EL (cell line): ENCODE measurements at places on chromosomes 5 and 9.

DNA sequence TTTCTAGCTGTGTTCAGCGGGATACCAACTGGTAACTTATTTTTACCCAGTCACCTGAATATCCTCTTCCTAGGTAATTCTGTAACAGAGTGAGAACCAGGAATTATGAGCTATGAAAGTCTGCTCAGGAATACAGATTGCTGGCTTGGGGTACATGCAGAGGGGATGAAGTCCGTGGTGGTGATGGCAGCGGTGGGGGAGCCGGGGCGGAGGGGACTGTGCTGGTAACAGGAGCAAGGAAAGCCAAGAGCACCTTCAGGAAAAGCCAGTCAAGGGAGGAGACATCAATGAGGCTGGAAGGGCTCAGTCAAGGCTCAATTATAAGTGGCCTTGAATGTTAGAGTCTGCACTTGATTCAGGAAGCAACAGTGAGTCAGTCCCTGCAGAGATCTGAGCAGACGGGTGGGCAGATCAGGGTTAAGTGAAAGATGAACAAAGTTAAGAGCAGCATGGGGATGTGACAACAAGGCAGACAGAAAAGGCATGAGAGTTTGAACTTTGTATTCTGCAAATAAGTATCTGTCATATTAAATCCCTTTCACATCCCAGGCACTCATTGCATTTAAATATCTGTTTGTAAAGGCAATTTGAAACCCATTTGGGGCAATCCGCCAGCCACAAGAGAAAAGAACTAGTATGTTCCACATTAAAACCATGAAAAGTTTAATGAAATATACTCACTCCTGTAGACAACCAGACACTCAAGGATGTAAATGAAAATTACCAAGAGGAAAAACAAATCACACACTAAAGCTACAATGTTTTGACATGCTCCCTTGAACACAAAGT lies 101.2 kb downstream of the TTC39B start:
- DNase-seq: no peak

DNA sequence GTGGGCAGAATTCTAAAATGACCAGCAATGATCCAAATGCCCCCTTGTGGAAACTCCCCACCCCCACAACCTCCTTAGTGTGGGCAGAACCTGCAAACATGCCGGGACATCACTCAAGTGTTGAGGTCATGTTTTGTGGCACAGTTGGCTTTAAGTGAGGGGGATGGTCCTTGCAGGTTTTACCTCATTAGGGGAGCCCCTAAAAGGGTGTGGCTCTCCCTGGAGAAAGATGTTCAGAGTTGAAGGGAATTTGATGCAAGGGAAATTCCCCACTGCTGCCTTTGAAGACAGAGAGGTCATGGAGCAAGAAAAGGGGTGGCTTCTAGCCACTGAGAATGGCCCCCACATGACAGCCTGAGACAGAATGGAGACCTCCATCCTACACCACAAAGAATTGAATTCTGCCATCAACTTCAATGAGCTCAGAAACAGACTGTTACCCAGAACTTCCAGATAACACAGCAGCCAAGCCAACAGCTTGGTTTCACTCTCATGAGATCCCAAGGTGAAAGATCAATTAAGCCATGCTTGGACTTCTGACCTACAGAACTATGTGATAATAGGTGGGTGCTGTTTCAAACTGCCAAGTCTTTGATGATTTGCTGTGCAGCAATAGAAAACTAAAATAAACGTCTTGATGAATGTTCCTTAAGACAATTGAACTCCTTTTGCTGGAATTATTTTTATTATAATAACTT lies 103.4 kb downstream of the MED10 start:
- DNase-seq: no peak

GRCh38 chr9:98896632-98897031 lies 47.1 kb upstream of the COL15A1 start:
- no peak for DNase-seq

DNA sequence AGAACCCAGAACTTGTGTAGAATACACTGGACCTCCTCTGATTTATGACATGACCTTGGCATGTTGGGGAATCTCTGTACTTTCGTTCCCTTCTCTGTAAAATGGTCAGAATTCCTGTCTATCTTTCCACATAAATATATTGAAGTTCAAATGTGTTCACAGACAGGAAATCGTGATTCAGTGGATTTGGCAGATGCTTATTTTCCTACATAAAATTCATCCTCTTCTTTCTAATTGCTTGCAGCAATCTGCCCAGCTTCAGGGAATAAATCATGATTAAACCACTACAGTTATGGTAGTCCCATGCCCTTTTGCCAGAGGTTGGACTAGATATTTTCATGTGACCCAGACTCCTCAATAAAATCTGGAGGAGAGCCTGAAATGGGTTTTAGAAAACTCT lies 52.1 kb upstream of the ARL15 start:
- peak; percentile 61 for DNase-seq

GRCh38 chr9:7178729-7179128 lies 421.0 kb downstream of the KDM4C start:
- no peak for DNase-seq

DNA sequence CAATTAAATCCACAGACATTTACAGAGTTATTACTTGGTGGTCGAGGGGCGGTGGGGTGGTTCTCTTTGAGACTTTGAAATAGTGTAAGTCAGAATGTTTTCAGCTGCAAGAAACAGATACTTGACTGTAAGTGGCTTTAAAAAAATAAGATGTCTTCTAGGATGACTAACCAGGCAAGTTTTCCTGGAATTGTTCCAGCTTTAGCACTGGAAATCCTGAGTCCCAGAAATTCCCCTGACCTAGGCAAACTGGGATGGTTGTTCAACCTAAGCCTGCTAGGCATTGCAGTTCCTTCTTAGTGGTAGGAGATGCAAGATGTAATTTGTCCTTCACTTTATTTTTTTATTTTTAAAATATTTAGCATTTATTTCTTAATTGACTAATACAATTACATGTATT lies 169.5 kb upstream of the POC5 start:
- DNase-seq: peak; percentile 55

GRCh38 chr9:38294220-38294960 lies 98.1 kb upstream of the ALDH1B1 start:
- no peak for DNase-seq

GRCh38 chr5:149448831-149449714 lies 70.0 kb upstream of the IL17B start:
- no peak for DNase-seq

- peak; percentile 5 for DNase-seq
Observed at GRCh38 chr9:1001838-1002237, 25.4 kb downstream of the DMRT3 start.

DNA sequence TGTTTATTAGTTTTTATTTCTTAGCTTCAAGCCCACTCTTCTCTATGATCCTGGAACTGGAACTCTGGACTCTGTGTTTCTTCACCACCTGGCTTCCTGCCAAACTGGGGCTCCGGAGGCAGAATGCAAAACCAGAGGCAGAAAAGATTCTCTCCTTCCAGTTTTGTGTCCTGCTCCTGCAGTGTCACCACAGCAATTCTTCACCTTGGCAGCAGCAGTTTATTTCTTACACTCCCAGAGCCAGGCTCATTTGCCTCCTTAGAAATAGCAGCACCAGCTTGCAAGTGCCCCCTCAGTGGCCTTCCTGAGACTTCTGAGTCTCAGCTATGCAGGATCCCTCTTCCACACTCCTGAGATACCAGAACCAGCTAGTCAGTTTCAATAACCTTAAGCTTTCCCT lies 26.7 kb upstream of the CAMK4 start:
- peak; percentile 13 for DNase-seq

DNA sequence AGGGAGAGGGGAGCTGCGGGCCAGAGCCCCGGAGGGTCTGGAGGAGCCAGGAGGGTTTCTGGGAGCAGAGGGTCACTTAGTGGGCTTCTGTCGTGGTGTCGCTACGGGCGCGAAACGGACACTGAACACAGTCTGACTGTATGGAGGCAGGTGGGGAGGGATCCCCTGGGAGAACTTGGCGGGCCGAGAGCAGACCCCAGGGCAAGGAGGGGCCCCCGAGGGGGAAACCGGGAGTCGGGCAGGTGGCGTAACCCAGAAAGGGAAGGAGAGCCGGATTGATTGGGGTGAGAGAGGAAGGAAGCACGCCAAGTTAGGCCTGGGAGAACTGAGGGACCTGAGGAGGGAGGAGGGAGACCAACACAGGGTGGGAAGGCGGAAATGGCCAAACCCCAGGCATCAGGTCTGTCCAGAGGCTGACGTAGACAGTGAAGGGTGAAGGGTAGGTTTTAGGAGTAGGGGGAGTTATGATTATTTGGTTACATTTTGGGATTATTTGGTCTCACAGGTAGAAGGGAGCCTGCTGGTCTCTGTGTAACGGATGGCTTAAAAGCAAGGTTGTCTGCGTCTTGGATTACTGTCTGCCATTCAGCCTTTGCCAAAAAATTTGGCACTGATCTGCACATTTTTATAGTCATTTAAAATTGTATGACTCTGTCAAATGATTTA lies 3.3 kb upstream of the MSMP start:
- DNase-seq: peak; percentile 31

DNA sequence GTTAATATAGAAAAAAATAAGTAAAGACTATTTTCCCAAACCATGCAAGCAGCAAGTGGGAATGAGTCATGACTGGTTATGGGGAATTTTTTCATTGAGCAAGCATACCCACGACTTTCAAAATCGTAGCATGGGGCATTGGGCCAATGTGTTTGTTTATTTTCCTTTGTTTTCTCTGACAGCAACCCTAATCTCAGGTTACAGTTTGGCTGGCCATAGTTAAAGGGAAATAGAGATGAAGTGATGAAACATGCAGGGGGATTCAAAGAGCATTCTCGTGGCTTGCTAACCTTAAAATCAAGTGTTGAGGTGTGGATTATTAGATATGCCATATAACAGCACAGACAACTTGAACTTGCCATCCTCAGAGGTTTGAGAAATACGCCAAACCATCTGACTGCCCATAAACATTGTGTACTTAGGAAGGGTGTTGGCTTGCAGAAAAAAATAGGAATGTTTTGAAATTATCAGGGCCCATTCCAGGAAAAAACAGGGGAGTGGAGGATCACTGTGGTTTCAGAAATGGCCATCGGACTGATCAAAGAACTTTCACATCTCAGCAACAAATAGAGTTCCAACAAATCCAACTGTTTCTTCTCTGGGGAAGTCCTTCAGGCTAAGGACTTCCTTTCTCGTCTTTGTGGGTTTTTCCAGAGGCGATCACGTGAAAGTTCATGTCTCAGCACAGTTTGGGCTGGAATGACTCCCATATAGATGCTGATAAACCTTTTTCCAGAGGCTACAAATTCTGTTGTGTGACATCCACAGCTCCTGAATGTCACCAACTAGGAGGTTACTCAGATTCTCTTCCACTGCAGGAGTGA lies 259.1 kb downstream of the SYK start:
- peak; percentile 97 for DNase-seq

GRCh38 chr9:69829484-69829883 lies 8.9 kb downstream of the CFAP95 start:
- no peak for DNase-seq

DNA sequence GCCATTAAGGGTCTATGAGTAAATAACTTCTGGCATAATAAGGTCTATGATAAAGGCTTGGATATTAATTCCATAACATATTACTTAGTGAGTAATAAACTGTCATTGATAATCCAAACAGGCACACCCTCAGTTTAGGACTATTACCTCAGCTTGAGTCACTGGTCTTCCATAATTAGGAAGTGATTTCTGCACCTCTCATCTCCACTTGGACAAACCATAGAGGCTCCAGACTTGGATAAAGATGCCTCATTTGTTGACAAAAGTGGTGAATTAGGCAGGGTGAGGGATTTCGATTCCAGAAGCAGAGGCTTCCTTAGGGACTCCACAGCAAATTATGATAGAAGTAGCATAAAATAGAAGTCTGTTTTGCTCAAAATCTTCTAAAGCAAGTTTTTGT lies 127.5 kb upstream of the MTAP start:
- peak; percentile 55 for DNase-seq

- no peak for DNase-seq
Observed at GRCh38 chr5:58946230-58946629, 363.4 kb downstream of the RAB3C start.

- DNase-seq: peak; percentile 50
Observed at GRCh38 chr5:180470966-180471582, 23.1 kb upstream of the CNOT6 start.

DNA sequence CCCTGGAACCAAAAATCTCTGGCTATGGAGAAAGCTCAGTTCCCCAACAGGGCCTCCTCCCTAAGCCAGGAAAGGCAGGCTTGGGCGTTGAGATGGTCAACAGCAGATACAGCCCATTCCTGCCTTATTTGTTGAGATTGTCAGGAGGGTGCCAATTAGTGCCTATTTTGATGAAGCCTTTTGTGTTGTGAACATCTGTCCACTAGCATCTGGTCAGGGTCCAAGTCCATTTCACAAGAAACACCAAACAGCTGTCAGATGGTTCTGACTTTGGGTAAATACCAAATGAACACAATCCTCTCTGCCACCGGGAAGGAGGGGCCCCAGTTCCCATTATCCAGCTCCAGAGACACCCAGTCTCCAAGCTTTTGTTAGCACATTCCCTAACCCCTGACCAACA lies 19.9 kb downstream of the SEMA6A start:
- DNase-seq: no peak

GRCh38 chr9:37187292-37187691 lies 66.9 kb downstream of the ZCCHC7 start:
- DNase-seq: no peak

DNA sequence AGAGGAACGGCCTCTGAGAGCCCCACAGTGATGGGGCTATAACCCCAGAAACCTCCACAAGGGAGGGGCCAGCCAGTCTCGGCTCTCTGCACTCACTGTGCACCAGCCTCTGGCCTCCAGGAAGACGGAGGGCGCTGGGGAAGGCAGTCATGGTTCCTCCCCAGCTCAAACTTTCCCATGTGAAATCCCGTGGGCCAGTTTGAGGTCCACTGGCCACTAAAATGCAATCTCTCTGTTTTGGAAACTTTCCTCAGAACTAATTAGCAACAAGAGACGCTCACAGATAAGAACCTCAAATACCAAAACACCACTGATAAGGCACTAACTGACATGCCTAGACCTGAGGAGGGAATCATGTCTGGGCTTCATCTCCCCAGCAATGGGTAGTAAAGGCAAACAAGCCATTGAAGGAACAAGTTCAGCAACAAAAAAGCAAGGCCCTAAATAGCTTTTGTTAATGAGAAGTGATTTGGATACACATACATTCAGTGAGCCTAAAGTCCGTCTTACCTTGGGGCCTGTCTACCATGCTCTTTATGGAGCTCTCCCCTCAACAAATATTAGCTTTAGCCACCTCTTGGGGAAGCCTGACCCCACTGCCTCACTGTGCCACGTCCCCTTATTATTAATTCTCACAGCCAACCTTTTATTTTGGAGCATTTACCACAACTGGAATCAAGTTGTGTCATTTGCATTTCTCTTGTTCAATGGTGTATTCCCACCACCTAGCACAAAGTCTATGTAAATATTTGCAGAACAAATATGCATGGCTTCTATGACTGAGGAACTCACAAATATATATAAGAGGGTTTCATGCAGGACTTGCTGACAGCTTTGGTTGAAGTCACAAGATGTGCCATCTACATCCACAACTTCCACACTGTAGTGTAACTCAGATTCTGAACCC lies 56.1 kb upstream of the GLRX start:
- no peak for DNase-seq
